Calu3 (cell line): ENCODE measurements at places on chromosomes 3 and 15. TPM values are rescaled to one million over a fixed set of nuclear protein-coding genes. Genes with fewer than 3 reads are reported as not detected.

- no peak for DNase-seq
These were observed 32.1 kb downstream of the ABHD17C start for GRCh38 chr15:80727196-80727595.

- DNase-seq, result peak; percentile 50
These were observed 698 bp downstream of the IL1RAP start for GRCh38 chr3:190514413-190515153.

DNA sequence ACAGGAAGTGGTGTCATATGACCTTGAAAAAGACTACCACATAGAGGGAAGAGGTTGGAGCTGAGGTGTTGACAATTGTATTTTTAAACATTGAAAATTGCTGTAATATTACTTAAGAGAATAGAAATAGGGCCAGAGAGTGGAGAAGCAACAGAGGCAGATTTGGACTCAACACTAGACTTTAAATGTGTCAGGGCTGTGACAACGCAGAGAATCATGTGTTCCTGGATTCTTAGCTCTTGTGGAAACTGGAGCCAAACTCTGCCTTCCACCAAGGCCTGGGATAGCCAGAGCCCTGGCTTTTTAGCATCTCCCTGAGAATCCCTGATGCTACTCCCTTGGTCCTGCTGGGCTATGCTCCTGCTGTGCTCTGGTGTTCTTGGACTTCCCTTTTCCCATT, 277.5 kb downstream of the KCNH8 start:
- no peak for DNase-seq

DNA sequence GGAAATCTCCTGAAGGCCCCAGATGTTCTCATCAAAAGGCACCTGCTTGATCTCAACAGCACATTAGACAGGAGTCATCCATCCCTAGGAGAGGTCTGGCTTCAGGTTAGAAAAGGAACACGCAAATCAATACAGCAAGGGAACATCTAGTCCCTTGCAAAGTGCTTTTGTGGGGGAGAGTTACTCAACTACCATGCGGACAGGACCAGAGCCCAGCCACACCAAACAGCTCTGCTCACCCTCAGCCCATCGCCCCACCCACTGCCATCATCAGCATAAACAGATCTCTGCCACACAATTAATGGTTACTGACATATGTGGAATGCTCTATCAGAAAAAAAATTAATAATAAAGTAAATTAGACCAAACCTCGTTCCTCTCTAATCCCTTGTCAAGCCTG, 85.6 kb downstream of the MYLK start:
- DNase-seq, result no peak

DNA sequence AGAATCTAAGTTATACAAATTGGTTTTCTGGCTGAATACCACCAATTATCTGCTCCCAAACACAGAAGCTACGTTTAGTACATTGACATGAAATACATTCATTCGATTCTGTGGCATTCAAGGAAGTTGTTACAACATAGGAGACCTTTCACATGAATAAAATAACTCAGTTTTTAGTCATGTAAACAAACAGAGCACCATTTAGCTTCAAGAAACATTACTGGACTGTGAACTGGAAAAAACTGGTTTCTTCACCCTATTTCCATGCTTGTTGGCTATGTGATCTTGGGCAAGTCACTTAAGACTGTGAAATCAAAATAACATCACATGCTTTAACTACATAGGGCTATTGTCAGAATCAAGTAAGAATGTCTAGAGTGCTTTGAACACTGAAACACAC, 46.2 kb downstream of the NRG4 start:
- DNase-seq, result no peak

DNA sequence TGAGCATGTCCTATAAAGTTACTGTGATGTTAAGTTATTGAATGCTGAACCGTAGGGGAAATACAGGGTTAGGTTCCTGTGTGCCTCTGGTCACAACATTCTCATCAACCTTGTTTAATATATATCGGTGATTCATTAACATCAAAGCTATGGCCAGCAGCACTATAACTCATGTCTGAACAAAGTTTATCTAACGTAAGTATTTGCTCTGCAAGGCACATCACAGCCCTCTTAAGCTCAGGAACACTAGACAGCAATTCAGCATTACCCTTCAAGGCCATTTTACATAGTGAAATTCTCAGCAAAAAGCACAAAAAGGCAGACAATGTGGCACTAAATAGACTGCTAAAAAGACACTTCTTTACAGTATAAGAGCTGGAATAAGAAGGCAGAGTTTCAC, 48.2 kb upstream of the FNDC3B start:
- no peak for DNase-seq

COL8A1 gene
- total RNA-seq, result 0.71 and 1.1 TPM in 2 replicates

IL17RB gene
- 16.0 and 21.9 TPM in 2 replicates for total RNA-seq

REC114 gene
- total RNA-seq, result not detected in 2 replicates
